ENCODE measurements at places on chromosomes 16 and 17.

DNA sequence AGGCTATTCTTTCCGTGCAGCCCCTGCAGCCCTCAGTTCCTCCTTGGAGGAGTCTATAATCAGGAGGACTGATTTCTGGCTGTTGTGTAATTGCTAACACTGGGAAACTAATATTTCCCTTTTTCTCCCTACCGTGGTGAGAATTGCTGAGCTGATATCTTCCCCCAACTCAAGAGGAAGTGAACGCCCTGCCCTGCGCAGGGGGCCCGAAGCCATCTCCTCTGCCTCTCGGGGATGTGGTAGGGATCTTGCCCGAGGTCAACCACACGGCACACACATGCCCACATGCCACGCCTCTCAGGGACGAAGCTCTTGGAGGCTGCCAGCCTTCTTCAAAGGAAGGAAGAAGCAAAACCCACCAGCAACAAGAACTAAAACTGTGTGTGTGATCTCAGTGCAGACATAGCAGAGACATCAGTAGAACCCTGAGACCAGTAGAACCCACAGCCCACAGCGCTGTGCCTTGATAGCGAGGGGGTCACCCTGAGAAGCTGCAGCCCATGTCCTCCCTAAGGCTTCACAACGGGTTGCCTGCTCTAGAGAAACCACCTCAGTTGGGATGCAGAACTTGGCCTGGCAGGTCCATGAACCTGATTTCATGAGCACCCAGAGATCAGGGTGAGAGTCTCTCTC is 8.9 kb upstream of the ULK2 start:
- DNase-seq, result no peak

- DNase-seq, result no peak
Observed at GRCh38 chr17:59844884-59845594, 47.7 kb downstream of the TUBD1 start.

GRCh38 chr16:4513086-4513860 is 25.3 kb downstream of the CDIP1 start:
- no peak for DNase-seq

GRCh38 chr17:17220529-17220928 is 14.4 kb upstream of the PLD6 start:
- DNase-seq, result no peak

DNA sequence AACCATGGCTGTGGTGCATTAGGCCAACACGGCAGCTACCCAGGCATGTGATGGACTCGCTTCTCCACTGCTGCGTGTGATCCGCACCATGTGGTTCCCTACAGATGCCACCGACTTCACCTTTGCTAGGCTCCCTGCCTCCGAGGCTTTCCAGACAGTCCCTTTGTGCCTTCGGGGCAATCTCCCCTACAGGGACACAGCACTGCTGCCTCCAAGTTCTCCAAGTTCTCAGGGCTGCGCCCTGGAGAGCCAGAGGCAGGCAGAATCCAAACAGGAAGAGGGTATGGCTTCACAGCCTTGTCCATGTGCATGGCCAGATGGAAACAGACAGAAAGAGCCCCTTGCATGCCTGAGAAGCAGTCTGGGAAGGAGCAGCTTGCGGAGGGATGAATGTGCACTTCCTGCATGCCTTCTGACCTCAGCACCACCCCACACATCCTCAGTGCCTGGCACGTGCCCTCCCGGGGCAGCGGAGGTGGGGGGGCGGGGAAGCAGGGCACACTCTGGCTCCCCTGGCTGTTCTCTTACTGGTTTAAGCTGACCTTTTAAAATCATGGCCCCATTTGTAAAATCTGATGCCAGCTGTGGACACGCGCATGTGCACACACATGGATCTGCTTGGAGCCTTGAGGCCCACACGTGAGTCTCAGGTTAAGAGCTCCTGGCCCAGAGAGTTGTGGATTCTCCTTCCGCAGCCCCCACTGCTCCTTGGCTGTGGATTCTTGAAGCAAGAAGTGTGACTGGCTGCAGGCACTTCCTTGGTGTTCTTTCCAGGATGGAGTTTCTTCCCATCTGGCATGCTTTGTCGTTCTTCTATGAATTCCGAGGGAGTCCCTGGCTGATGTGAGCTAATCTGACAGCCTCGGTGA is 55.3 kb upstream of the MTSS2 start:
- DNase-seq, result no peak

GRCh38 chr16:85709766-85710585 is 21.2 kb upstream of the GINS2 start:
- no peak for DNase-seq

- DNase-seq, result no peak
Observed at GRCh38 chr17:11816409-11816808, 180.9 kb downstream of the ZNF18 start.

DNA sequence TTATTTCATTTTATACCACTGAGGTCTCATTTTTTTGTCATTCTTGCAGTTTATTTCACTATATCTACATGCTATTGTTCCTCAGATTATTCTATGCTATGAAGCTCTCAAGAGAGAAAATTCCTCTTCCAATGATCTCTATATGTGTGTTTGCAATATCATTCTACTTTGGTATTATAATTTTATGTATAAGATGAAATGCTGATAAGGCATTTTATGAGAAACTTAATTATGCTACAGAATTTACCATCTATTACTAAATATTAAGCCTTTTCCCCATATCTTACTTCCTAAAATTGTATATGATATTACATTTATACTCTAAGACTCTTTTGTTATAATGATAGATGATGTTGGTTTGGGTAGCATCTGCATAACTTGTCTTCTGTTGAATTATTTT is 765.5 kb downstream of the KCNJ2 start:
- DNase-seq, result no peak

DNA sequence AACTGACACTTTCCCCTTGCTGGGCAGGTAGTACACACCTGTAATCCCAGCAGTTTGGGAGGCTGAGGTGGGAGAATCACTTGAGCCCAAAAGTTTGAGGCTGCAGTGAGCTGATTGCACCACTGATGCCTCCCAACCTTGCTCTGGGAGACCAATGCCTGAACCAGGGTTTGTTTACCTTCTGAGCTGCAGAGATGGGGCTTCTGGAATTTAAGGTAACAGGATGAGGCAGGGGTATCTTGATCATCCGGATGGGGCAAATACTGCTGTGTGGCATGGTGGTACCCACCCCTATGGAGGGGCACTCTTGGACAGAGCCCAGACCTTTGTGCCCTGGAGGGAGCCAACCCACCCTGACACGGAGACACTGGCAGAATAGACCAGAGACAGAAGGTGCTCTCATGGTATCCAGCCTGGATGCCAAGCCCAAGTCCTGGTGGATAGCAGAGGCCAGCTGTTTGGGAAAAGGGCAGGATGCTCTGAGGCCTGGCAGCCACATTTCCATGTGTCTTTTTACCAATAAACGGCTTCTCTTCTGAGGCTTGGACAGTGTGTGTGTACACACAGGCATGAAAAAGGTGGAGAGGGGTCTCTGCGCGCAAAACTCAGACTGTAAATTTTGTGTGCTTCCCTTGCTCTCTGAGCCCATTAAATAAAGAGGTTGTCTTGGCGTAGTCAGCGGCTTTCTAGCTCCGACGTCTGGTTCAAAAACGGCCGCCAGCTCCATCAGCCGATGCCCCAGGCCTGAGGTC is 4.4 kb downstream of the ZNF48 start:
- DNase-seq, result no peak

GRCh38 chr16:84115919-84116719 is 623 bp downstream of the MBTPS1 start:
- no peak for DNase-seq

DNA sequence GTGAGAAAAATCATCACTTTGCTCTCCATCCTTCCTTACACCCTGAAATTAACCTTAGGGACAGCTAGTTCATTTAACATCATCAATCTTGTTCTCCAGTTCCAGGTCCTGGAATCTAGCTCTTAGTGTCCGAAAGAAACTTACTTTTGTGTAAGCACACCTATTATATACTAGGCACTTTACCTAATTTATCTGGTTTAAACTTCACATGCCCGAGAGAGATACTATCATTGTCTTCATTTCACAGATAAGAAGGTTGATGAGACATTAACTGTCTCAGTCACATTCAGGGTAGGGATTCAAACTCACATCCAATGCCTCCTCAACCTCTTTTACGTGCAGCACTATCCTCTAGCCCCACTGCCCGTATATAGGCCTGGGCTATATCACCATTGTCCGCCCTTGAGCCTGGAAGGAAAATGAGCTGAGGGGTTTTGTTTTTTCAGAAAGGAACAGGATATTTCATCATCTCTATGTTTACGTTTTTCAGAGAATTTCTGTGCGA is 501 bp upstream of the AP2B1 start:
- no peak for DNase-seq

DNA sequence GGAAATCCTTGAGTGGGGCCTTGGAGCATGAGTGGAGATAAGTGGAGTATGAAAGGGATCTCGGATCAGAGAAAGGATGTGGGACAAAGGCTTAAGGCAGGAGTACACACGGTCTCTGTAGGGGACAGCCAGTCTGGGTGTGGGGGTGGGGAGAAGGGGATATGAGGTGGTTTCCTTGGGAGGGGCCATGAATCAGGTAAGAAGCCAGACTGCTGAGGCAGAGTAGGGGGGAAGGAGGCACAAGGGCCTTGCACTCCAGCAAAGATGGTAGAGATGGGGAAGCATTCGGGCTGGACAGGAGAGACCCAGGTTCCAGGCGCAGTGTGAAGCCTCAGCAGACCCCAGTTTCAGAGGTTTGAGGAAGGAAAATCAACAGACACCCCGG is 1.6 kb downstream of the HSD11B2 start:
- no peak for DNase-seq

DNA sequence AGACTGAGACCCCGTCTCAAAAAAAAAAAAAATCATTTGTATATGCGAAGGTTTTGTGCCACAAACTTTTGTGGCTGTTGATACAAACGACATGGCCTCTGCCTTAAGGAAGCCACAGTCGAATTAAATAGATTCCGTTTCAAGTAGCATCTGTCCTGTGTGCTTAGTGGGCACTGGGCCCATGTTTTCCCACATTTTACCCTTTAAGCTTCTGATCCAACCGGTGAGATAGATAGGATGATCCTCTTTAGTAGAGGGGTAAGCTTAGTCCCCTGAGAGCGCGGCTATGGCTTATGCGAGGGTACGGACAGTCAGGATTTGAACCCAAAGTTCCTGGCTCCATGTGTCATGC is 776 bp upstream of the TMEM219 start:
- DNase-seq, result no peak

GRCh38 chr16:26563018-26563417 is 503.7 kb upstream of the C16orf82 start:
- DNase-seq, result no peak

DNA sequence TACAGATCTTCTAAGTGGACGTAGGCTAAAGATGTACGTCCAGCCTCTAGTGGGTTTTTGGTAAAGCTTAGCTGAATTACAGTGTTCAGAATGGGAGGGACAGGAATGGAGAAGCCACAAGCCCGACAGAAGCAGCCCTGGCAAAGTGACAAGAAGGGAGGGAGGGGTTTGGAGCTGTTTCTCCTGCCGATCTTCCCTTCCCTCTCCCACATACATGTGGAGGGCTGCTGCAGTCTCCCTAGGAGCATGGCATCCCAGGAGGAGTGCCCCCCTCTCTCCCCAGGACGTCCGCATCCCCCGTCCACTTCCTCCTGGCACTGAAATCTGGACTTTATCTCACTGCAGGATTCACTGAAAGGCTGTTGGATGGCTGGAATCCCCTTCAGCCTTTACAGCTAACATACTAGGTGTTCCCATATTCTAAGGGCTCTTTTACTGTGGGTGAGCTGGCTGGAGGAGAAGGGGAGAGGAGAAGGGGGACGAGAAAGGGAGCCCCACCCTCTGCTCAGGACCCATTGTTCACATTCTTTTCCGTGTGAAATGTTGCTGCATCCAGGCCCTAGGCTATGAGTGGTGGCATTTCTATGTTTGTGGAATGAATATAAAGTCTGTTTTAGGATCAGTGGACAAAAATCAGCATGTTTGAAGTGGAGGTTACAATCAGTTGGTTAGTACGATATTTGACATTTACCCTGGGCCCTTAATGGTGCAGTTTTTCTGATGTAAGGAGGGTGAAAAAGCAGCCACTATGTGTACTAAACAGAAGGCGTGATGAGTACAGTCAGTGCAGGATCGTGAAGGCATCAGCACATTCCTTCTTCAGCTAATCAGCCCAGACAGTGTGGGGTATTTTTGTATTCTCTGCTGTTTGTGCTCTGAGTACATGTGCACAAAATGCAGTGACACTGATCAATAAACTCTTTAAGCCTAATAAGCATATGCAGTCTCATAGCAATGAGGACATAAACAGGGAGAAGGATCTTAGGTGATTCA is 94.6 kb downstream of the SPECC1 start:
- DNase-seq, result no peak

DNA sequence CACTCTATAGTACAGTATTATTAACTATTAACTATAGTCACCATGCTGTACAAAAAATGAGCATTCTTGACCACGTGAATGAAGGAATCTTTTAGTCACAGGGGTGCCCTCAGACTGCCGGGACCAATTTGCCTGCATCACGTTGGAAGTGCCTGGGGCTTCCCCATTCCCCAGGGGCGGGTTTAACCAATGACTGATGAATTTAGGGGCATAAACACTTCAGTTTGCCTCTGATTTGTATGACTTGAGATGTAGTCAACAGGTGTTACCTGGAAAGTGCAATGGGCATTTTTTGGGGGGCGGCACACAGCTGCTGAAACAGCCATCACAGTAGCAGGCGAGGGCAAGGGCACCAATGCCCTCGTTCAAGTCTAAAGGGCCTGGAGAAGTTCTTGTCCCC is 8.7 kb upstream of the PYY start:
- DNase-seq, result no peak

DNA sequence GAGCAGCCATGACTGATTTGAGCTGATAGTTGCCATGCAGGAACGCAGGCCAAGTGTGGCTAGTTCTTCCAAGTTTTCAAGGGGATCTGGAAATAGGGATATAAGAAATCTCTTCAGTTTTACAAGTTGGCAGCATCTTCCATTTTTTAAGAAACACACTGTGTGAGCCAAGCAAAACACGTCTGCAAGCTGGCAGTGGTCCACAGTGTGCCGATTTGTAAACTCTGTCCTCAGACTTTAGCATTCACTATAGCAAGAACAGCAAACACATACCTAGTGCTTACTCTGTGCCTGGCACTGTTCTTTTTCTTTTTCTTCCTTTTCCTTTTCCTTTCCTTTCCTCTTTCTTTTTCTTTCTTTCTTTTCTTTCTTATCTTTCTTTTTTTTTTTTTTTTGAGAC is 2.9 kb downstream of the ORAI3 start:
- DNase-seq, result no peak

DNA sequence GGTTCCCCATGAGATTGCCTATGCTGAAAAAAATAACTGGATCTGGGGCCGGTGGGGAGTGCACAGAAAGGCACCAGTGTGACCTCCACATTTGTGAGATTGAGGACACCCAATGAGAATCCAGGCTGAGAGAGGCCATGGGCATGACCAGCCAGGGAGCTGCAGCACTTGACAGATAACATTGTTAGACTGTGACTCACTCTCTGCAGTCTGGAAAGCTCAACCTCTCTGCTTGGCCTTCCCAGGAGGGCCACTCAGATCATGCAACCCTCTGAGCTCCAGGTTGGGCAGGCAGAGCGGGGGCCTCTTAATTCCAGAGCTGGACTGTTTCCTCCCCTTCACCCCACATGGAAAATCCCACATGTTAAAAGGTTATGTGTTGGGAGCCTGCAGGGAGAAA is 30.1 kb downstream of the FZD2 start:
- DNase-seq, result no peak

GRCh38 chr16:9139965-9140364 is 48.5 kb downstream of the HAPSTR1 start:
- DNase-seq, result no peak

- no peak for DNase-seq
Observed at GRCh38 chr16:3017794-3018506, at the start of gene CLDN6. TSS of gene CLDN6 (minus strand) at chr16:3018183. CDS start at chr16:3016021, 2,162 bp downstream.

GRCh38 chr17:80786887-80787286 is 204.8 kb upstream of the CHMP6 start:
- DNase-seq, result no peak

All from stimulated activated CD4-positive, alpha-beta T cell treated with anti-CD3 and anti-CD28 coated beads, Interleukin-1b, Interleukin-23, amount 100 ng/mL, for 1 hour (primary cell).